CD4-positive, alpha-beta T cell treated with Interferon gamma for 1 hour (primary cell): ENCODE measurements at places on chromosomes 16 and 17.
A peak's percentile ranks its signal among the peaks of the same experiment; 100 is the strongest.

GRCh38 chr16:4882633-4883285 is 35.5 kb downstream of the UBN1 start:
- no peak for DNase-seq

DNA sequence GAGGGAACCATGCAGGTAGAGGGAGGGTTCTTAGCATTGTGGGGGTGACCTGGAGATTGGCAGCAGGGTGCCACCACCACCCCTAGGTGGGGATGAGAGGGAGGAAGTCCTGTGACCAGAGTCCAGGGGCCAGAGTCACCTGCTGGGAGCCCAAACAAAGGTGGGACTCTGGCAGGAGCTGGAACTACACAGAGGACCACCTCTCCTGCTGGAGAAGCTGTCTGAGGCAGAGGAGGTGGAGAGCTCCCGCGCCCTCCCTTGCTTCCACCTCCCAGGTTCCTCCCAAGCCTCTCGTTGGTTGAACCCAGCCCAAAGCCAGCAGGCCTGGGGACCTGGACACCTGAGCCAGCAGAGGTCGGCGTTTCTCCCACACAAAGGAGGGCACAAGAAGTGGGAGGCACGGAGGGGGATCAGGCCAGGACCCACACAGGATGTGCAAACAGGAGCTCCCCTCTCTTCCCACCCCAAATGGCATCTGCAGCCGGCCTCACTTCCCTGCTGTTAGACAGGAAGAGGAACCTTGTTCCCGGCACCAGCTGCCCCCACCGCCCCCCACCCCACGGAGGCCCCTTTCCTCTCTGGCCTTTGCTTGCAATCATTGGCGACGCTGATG is 154.6 kb downstream of the SEC14L1 start:
- DNase-seq = no peak

DNA sequence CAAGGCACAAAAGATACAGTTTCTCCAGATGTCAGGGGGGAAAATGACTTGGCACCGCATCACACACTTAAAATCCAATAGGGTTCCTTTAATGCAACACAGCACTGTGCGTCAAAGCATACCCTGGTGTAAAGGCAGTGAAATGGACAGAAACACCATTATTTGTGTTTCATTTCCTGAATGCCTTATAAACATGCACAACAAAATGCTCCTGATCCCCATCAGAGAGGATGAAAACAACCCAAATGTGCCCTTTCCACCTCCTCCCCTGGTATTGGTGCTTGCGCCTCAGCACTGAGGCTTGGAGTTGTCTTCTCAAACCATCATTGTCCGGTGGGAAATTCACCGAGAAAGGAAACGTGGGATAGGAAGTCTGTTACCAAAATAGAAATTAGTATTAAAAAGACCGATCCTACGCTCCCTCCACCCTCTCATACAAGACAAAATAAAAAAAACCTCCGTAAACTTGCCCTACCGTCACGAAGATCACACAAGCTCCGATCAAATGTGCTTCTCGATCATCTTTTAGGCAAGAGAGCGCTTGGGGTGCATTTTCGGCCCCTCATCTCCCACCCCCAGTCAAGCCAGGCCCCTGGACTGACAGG is 722 bp downstream of the CDC27 start:
- DNase-seq = no peak

GRCh38 chr17:41278176-41278955 is 2.9 kb downstream of the KRTAP9-7 start:
- DNase-seq = no peak

DNA sequence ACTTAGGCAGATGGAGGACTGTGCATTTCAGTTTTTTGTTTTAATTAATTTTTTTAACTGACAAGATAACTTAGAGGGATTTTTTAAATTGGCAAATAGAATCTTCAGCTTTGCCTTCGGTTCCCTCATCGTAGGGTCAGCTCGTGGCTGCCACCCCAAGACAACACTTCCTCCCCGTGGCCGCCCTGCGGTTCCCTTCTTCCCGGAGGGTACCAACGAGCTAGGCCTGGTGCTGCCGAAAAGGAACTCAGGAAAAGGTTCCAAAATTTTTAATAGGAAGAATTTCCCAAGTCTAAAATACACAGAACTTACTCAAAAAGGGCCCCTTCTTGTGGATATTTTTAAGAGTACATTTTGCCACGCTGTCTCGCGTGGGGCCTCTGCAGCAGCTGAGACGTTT is 210.4 kb upstream of the CHMP6 start:
- DNase-seq = no peak

GRCh38 chr16:16025214-16025968 is 76.0 kb downstream of the ABCC1 start:
- peak; percentile 27 for DNase-seq

DNA sequence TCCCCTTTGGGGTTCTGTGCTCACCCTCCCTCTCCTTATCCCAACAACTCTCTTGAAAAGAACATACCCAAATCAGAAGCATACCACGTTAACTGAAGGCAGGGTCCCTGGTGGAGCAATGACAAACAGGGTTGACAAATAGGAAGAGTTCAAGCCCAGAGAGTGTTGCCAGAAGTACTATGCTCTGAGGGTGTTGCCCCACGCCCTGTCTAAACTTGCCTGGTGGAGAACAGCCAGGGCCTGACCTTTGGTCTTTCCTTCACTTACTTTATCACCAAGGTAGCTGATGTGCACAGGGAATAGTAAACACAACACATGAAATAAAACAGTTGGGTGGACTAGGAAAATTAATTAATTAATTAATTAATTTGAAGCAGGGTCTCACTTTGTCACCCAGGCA is 23.3 kb downstream of the ZNF75A start:
- DNase-seq = no peak

DNA sequence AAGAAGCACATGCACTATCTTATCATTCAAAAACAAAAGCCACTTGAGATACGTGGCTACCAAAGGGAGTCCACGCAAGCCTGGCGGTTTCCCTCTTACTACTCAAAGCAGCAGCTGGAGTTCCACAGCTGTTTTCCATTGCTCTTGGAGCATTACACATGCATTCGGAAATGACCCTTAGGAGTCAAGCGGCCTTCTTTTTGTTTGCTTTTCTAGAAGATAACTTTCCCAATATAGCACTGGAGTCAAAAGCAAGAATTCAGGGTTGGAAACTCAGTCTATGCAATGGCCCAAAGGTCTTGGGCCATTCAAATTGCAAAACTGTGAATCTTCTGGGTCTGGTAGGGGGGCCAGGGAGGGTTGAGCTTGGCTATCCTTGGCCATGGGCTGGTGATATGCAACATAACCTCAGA is 97.8 kb upstream of the MAF start:
- no peak for DNase-seq

DNA sequence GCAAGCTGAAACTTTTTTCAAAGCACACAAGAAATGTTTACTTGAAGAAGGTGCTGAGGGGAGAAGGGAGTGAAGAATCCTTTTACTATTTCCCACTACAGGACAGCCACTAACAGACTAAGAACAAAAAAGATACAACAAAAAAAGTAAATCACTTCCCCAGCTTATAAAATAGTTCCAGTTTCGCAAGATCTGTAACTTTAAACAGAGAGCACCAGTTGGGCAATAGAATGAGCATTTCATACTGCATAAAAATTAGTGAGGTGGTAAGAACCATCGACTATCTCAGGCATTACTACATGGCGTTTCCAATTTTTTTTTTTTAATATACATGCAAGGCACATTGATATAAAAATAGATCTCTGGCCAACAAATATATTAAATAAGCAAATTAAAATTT is 11.1 kb downstream of the CRYBA1 start:
- no peak for DNase-seq

DNA sequence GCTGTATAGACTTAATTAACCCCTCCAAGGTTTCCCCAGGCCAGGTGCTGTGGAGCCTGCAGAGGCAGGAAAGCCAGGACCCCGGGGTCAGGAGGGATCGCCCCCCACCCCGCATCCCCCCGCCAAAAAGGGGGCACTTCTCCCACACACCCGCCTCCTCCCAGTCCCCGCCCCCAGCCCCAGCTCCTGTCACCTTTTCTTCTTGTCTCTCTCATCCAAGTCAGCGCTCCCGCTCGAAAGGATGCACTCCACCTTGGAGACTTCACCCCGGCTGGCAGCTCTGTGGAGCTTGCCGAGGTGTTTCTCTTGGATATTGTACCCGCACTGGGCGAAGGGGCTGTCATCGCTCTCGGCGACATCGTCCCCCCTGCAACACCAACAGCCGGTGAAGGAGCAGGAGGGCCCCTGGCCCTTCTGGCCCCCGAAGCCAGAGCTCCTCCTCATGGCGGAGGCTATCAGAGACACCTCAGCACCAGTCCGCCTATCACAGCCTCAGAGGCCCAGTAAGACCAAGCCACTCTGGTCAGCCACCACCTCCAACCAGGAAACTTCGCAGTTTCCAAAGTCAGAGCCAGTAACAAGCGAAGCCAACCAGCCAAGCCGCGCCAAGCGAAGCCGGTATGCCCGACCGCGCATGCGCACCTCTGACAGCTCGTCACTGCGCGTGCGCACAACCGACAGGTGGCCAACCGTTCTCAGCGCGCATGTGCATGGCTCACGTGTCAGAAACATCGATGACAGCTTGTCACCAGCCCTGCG is 52.5 kb downstream of the SHCBP1 start:
- DNase-seq = no peak

DNA sequence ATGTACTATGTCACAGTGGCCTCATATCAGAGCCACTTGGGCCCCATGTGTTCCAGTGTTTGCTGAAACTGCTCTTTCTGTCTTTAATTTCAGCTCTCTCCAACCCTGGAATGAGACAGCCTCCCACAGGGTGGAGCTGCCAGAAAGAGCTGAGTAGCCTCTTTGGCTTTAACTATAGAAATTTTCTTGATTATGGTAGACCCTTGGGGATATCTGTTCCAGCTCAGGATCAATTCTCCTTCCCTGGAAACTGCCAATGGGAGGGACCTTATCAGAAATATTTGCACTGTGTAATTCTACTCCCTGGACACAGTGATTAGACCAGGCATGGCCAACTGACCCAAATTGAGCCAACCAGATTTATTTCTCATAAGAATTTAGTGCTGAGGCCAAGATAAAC is 39.0 kb upstream of the KDM8 start:
- DNase-seq = no peak

GRCh38 chr16:1630450-1631213 is 18.5 kb downstream of the CRAMP1 start:
- DNase-seq = no peak

GRCh38 chr16:84820305-84820684 is 510 bp downstream of the CRISPLD2 start:
- DNase-seq = no peak

DNA sequence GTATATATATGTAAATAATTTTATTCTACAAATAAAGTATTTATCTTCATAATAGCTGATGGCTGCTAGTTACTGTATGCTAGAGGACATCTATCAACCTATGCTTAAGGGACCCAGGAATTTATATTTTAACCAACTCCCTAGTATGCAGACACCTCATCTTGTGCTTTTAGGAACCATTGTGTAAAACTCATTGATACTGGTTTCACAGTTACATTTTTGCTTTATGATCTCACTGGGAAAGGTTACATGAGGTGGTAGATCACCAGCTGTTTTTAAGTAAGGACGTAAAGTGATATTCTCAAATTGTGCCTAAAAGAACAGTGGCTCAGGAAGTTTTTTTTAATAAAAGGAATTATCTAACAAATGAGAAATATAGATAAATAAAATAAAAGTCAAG is 56.4 kb downstream of the VMP1 start:
- DNase-seq = no peak

- no peak for DNase-seq
Measured at GRCh38 chr16:50667497-50668367, 13.4 kb downstream of the SNX20 start.

DNA sequence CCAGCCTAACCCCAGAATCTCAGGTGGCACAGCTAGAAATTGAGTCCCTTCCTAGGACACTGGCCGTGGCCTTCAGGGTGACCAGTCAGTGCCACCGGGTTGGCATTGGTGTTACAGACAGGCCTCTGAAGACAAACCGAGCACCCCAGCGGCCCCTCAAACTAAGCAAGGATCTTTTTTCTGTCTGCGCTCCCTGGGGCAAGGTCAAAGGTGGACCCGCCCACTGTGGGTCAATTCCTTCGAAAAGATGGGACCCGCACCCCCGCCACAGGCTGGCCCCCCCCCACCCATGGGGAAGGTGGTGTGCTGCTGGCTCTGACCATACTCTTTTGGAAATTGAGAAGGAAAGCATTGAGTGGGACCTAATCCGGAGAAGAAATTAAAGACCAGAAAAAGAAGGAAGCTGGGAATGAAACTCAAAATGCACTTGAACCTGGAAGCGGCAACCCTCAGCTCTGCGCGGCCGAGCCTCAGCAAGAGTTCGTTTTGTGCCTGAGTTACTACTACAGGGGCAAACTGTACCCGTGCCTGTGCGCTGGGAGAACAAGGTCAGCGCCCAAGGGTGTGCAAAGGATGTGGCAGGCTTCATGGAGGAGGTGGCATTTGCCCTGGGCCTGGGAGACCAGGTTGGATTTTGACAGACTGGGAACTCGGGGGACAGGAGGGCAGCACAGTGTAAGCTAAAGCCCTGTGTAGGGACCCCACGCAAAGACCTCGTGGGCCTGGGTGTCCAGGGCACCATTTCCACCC is 20.4 kb downstream of the TMC6 start:
- no peak for DNase-seq

DNA sequence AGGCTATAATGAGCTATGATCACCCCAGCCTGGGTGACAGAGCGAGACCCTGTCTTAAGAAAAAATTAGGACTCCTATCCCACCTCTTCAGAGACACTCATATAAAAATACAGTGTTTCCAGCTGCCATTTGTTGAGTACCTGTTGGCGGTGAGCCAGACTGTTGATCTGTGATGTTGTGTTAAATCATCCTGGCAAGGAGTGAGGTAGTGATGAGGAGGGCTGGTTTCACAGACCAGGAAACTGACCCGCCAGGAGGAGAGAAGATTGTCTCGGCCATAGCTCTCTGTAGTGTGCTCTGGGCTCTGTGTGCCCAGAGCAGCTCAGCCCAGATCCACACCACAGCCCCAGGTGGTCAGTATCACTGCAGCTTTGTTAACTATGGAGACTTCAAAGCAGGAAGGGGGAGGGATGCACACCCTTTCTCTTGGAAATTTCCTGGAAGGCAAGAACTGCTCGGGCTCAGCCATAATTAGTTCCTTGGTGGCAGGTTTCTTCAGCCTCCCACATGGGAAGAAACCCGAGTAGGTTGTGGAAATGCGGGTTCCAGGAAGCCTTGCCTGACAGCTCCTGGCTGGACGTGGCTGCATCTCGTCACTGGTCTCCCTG is 343.0 kb downstream of the SNX29 start:
- no peak for DNase-seq

GRCh38 chr16:75566758-75567255 is 628 bp downstream of the GABARAPL2 start:
- DNase-seq = peak; percentile 4

- no peak for DNase-seq
Measured at GRCh38 chr16:7090628-7091115, 242.0 kb upstream of the RBFOX1 start.

DNA sequence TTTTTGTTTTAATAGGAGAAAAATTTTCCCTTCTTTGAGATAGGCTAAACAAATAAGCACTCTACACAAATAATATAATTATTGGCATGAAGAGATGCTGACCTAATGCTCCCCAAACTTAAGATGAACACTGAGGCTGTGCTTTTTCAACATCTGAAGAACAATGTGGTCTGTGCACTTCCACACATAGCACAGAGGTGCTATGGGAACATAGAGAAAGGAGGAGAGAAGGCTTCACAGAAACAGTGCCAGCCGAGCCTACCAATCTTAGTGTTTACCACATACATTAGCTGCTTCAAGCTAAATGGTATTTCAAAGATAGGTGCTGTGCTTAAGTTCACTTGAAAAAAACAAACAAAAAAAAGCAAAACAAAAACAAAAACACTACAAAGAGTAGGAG is 72.4 kb downstream of the MYH10 start:
- no peak for DNase-seq
